ENCODE measurements at places on chromosomes 1 and 21.

DNA sequence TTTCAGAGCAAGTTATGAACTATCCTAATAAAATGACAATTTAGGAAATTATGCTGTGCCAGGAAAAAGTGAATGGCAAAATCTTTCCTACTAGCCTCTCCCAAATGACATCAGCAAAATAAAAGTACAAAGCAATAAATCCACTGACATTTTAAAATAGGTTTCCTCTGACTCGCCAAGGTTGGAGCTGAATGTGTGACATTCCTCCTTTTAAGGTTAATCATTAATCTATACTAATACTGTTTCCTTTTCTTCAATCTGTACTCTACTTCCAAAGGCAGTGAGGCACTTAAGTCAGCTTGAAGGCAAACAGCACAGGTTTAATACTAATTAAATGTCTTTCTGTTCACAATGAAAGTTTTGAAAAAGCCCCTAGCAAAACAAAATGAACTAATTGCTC lies 15.7 kb downstream of the RNF19B start:
- DNase-seq = no peak

- DNase-seq = no peak
Observed at GRCh38 chr1:94993931-94994645, 67.2 kb upstream of the CNN3 start.

GRCh38 chr1:179753061-179753460 lies 10.0 kb downstream of the FAM163A start:
- no peak for DNase-seq

DNA sequence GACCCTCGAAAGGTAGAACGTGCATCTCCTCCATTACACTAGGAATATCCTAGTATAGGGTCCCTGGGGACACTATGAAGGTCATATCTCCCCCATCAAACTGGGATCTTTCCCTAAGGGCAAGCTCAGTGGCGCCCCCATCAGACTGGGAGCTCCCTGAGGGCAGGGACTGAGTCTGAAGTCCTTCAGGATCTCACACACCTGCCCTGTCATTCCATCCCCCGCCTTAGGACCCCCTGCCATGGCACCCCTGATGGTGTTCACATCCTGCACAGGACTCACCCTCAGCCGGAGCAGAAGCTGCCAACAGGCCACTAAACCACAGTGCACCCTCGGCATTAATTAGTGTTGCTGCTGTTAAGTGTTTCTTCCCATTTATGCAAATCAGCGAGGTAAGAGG lies 50.4 kb downstream of the IGSF21 start:
- no peak for DNase-seq

- no peak for DNase-seq
Observed at GRCh38 chr1:145690587-145691558, 16.3 kb downstream of the PDZK1 start.

GRCh38 chr1:114081437-114082303 lies 72.0 kb downstream of the SYT6 start:
- no peak for DNase-seq

- peak; percentile 32 for DNase-seq
Observed at GRCh38 chr1:224503161-224504118, 68.8 kb upstream of the WDR26 start.

GRCh38 chr21:33228455-33228854 lies 1.3 kb upstream of the IFNAR2 start:
- DNase-seq = no peak

DNA sequence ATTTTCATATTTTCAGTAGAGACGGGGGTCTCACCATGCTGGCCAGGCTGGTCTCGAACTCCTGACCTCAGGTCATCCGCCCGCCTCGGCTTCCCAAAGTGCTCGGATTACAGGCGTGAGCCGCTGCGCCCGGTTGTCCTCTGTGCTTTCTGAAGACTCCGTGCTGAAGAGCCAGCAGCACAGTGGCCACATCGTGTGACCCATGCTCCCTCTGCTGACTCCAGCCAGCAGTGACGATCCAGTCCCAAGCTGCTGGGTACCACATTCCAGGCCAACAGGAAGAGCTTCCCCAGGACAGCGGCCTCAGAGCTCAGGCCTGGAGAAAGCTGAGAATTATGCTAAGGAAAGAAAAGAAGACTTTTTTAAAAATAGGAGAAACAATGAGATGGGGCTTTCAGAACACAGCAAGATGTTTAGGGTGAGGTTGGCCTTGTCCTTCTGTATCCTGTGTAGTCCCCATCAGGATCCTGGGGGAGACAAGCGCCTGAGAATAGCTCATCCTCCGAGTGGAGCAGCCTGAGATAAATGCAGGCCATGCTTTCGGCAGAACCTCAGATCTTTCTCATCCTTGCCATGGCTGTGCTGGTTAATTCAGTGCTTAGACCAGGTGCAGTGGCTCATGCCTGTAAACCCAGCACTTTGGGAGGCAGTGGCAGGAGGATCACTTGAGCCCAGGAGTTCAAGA lies 207.1 kb downstream of the SLC35F3 start:
- peak; percentile 45 for DNase-seq

GRCh38 chr1:51736702-51737101 lies 119.8 kb downstream of the OSBPL9 start:
- no peak for DNase-seq

- DNase-seq = no peak
Observed at GRCh38 chr1:116230712-116231111, 119.5 kb downstream of the MAB21L3 start.

DNA sequence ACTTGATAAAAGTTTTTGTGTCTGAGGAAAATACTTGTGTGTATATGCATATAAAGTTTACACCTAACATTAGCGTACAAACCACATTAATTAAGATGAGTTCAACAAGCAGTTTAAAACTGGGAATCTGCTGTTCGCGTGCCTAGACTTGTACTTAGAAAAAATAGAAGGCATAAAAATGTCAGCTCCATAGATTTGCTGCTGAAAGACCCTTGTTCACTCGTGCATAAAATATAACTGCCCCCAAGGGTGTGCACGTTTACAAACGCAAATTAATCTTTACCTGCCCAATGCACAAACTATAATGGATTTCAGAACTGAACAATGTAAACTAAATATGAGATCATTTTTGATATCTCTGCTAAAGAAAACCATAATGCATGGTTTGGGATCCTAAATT lies 392.3 kb upstream of the ADGRL2 start:
- no peak for DNase-seq

DNA sequence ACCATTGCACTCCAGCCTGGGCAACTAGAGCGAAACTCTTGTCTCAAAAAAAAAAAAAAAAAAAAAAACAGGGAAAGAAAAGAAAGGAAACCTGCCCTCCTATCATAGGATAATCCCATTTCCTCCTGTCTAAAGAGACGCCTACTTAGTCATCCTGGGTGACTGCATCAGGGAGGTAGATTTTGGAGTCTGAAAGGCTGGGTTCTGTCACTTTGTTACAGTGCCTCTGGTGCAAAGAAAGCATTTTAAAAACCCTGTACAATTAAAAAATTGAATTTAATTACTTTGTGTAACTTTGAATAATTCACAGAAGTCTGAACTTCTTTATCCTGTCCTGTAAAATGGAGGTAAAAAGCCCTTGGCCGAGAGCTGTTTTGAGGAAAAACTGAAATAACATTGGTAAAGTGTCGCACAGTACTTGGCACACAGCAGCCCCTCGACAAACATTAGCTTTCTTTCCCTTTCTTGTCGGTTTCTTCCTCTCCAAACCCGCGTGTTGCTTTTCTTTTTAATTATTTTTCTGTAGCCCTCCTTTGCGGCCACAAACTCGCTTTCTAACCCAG lies 657 bp upstream of the HDAC1 start:
- no peak for DNase-seq

GRCh38 chr1:224212618-224213061 lies 29.6 kb downstream of the DEGS1 start:
- no peak for DNase-seq

- no peak for DNase-seq
Observed at GRCh38 chr1:88168126-88168525, 515.9 kb upstream of the PKN2 start.

DNA sequence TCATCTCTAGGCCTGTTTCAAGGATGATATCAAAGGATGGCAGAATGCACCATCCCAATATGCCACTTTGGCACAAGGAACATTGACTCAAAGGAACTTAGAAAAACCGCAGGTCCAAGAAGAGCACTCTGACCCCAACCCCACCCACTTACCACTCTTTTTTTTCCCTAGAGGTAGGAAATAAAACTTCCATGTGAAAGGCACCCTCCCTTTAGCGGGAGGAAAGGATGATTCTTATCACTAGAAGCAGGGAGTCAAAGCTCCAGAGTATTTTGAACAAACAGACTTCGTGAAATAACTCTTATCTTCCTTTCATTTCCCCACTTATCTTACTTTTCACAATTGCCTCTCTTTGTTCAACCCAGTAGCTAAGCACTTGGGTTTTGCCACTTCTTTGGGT lies 22.2 kb downstream of the PSMG1 start:
- DNase-seq = no peak

DNA sequence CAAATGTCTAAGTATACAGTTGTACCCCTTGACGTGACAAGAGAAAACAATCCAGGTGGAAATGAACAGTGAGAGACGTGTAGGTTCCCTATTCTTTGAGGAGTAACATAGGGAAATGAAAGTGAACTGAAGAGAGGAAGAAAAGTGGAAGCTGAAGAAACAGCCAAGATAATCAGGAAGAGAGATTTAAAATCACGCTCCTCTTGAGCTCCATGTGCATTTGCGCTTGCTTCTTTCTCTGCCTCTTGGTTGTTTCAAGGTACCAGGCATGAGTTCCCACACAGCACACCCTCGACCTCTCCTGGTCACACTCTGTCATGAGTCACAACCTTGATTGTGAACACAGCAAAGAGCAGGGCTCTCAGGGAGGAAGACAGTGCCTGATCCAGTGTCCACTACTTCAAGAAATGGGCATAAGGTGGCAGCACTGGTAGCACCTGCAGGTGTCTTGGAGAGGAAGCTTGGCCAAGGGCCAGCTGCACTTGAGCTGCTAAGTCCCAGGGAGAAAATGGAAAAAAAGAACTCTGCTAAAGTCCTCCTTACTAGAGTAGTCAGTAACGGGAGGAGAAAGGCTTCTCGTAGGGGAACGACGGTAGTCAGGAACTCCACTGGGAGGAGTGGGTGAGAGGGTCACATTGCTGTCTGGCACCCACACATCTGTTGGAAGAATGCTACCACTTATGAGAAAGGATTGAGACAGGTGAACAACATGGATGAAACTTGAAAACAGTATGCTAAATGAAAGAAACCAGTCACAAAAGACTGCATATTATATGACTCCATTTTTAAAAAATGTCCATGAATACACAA lies 18.3 kb upstream of the ARID1A start:
- no peak for DNase-seq

- no peak for DNase-seq
Observed at GRCh38 chr1:184747089-184747955, 7.3 kb downstream of the EDEM3 start.

DNA sequence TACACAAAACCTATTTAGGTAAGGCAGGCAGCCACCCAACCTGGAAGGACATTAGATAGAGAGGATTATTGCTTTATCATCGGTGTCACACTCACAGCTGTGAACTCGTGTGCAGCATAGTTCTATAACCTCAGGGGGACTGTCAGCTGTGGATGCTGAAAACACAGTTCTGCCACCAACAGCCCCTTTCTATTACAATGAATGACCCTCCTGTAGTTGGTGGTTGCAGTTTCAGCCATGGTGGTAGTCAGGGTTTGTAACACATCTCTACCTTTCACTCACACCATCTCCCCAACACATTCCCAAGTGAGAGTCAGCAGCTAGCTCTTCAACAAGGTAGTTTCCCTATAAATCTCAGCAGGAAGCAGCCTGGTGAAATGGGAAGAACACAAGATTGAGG lies 136.8 kb downstream of the ZC3H11B start:
- no peak for DNase-seq

- no peak for DNase-seq
Observed at GRCh38 chr1:235424092-235424491, 56.9 kb downstream of the TBCE start.

- DNase-seq = no peak
Observed at GRCh38 chr1:9280015-9280860, 12.5 kb upstream of the SPSB1 start.

- no peak for DNase-seq
Observed at GRCh38 chr21:46441331-46441730, 17.4 kb upstream of the DIP2A start.

DNA sequence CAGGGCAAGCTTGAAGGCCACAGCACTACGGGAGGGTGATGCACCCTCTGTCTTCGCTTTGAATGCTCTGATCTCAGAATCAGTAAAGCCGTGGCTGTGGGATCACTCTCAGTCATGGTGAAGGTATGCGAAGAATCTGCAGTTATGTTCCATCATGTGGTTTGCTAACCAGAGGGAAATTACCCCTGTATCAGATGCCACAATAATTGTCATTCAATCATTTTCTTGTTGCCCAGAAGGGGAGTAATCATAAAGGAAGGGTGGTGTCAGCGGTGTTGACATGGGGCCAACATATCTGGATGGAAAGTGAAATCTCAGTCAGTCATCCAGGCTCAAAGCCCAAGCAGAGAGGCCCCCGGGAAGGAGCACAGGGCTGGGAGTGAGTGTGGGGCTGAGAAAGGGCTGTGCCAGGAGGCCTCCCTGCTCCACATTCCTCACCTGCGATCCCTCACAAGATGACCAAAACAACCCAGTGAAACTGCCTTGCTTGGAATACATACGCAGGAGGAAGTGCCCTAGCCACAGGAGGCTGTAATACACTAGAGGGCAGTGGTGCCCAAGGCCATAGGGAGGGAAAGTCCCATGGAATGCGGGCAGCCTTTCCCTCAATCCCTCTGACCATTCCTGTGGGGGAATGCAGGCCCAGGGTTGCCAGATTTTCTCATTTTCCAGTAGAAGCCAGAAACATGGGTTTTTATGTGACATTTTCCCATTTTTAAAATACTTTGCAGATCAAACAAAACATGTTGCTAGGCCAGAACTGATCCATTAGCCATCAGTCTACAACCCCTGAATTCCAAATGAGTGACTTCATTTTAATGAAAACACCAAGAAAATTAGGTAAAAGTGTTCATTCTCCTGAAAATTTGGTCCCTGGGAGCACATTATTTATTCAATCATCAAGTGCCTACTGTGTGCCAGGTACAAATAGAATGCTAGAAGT lies 95.7 kb upstream of the VANGL1 start:
- DNase-seq = peak; percentile 46

- DNase-seq = no peak
Observed at GRCh38 chr1:96281491-96281890, 440.1 kb upstream of the PTBP2 start.

GRCh38 chr1:229251185-229251584 lies 19.7 kb upstream of the RAB4A start:
- DNase-seq = no peak

- DNase-seq = no peak
Observed at GRCh38 chr1:96944432-96945092, 223.0 kb downstream of the PTBP2 start.

DNA sequence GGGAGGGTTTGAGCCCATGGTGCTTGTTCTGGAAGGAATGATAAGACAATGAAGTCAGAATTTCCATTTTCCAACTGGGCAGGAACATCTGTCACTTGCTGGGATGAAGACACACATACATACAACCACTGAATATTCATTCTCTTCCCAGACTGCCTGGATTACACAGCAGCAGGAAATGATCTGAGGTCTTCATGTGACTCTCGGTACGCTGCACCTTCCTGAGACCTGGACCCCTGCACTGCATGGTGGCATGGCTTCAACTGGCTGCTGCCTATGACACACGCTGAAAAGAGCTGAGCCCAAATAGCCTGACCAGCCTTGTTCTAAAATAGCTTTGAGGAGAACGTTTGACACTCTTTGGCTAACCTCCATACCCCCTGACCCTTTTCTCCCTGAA lies 150.6 kb downstream of the GABPA start:
- DNase-seq = no peak

Measured in renal cortex interstitium (tissue), 15 donors.